ENCODE measurements at places on chromosomes 3 and 15.

- no peak for DNase-seq
- no peaks in the 10 kb centered on the region for H3K36me3 ChIP-seq
Observed at GRCh38 chr3:144173491-144173890, 201.9 kb downstream of the DIPK2A start.

DNA sequence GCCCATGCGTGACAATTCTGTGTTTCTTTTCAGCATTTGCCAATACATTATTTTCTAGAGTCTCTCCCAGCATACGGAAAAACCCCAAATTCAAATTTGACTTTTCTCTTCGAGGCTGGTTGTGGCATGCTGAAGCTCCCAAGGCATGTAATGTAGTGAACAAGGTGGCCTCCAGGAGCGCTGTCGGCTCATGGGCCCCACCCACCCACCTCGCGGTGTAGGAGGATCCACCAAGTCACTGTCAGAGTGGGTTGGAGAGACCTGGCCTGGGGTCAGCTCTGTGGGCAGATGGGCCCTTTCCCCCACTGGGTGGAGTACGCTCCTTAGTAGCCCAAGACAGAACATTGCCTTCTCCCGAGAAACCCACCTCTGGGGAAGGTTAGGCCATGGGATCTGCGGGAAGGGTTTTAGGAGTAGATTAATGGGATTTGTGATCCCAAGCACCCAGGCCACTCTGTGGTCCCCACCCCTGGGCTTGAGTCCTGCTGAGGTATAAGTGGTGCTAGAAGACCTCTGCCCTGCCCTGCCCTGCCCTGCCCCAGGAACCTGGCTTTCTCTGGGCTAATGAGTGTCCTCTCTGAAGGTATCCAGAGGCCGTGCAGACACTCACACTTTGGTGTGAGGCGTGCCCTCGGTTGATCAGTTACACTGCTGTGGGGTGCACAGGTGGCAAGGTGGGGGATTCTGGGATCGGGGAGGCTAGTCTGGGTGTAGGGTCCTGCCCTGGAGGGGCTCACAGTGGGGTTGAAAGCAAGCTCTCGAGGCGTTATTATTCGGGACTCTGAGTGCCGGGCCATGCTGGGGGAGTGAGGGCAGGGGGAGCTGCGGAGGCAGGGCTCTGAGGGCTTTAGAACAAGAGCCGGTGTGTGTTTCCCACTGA lies 97.9 kb downstream of the APBA2 start:
- H3K27ac ChIP-seq = no peak overlapping the region
- H3K36me3 ChIP-seq = no peaks in the 10 kb centered on the region
- no peak overlapping the region for H3K4me3 ChIP-seq
- DNase-seq = no peak

DNA sequence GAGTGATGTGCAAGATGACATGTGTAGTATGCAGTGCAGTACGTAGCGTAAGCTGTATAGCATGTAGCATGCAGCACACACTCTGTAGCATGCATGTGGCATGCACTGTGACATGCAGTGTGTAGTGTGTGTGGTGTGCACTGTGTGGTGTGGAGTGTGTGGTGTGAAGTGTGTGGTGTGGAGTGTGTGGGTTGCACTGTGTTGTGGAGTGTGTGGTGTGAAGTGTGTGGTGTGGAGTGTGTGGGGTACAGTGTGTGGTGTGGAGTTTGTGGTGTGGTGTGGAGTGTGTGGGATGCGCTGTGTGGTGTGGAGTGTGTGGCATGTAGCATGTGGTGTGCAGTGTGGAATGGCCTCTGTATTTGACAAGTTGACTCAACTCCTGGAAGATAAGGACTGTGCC lies 39.2 kb downstream of the ROPN1B start:
- H3K36me3 ChIP-seq = no peaks in the 10 kb centered on the region
- no peak overlapping the region for H3K27ac ChIP-seq
- H3K4me1 ChIP-seq = no peaks in the 10 kb centered on the region
- DNase-seq = no peak
- H3K27me3 ChIP-seq = no peaks in the 10 kb centered on the region
- no peak overlapping the region for H3K4me3 ChIP-seq

GRCh38 chr15:95887666-95888390 lies 442.7 kb upstream of the NR2F2 start:
- no peaks in the 10 kb centered on the region for H3K4me1 ChIP-seq
- DNase-seq = no peak
- no peak overlapping the region for H3K4me3 ChIP-seq

DNA sequence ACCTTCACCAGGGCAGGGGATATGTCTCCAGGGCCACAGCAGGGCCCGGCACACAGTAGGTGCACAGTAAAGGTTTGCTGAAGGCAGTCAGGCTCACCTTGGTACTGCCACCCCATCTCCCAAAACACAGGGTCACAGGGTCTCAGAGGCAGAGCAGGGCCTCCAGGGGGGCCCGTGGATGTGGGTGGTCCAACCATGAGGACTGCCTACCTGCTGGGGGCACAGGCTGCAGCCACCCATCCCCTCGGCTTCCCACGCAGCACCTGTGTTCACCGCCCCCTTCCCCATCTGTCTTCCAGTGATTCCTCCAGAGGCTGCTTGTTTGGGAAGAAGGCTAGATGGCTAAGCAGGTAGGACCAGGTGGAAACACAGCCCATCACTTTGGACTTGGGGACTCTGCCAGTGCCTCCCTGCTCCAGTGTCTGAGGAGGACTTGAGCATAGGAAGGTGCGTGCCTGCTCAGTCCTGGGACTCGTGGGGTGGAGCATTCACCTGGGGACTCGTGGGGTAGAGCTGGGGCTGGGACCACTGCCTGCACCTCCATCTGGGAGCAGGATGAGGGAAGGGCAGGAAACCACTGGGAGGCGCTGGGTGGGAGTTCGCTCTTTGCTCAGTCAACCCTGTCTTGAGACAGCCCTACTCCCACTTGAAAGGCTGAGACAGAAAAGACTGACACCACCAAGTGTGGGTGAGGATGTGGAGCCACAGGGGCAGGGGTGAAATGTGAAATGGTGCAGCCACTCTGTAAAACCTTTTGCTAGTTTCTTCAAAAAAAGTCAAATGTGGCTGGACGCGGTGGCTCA lies 18.8 kb upstream of the PLXND1 start:
- no peak for DNase-seq
- no peaks in the 10 kb centered on the region for H3K36me3 ChIP-seq
- no peak overlapping the region for H3K4me3 ChIP-seq
- H3K27me3 ChIP-seq = no peaks in the 10 kb centered on the region

DNA sequence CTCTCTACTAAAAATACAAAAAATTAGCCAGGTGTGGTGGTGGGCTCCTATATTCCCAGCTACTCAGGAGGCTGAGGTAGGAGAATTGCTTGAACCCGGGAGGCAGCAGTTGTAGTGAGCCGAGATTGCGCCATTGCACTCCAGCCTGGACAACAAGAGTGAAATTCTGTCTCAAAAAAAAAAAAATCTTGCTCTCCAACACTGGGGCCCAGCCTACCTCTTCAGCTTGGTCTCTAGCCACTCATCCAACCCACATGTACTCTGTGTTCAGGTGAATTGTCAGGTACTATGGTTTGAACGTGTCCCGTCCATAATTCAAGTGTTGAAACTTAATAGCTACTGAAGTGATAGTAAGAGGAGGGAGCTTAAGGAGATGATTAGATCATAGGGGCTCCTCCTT lies 22.4 kb upstream of the RAB7A start:
- H3K4me1 ChIP-seq = no peaks in the 10 kb centered on the region
- H3K27ac ChIP-seq = no peak overlapping the region
- no peak for DNase-seq
- no peaks in the 10 kb centered on the region for H3K36me3 ChIP-seq
- H3K27me3 ChIP-seq = no peaks in the 10 kb centered on the region
- H3K4me3 ChIP-seq = no peak overlapping the region

- no peaks in the 10 kb centered on the region for H3K36me3 ChIP-seq
- no peak overlapping the region for H3K27ac ChIP-seq
- no peak overlapping the region for H3K4me3 ChIP-seq
- no peak for DNase-seq
- H3K4me1 ChIP-seq = no peaks in the 10 kb centered on the region
- H3K27me3 ChIP-seq = no peaks in the 10 kb centered on the region
Observed at GRCh38 chr15:39573844-39574243, 7.0 kb upstream of the THBS1 start.

DNA sequence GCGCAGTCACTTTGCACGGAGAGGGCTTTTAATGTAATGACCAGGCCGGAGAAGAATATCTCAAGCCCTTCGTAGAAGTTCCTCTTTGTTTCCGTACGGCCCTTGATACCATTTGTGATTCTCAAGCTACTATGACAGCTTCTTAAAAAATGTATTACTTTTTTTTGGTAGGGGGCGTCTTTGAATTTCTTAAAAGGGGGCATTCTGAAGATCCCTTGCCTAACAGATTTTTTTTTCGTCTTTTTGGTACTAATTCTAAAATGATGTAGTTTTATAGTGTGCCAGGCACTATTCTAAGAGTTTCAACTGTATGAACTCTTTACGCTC lies 614.0 kb downstream of the MCTP2 start:
- no peaks in the 10 kb centered on the region for H3K36me3 ChIP-seq
- H3K27ac ChIP-seq = no peak overlapping the region
- H3K4me3 ChIP-seq = no peak overlapping the region
- no peaks in the 10 kb centered on the region for H3K4me1 ChIP-seq
- no peak for DNase-seq

DNA sequence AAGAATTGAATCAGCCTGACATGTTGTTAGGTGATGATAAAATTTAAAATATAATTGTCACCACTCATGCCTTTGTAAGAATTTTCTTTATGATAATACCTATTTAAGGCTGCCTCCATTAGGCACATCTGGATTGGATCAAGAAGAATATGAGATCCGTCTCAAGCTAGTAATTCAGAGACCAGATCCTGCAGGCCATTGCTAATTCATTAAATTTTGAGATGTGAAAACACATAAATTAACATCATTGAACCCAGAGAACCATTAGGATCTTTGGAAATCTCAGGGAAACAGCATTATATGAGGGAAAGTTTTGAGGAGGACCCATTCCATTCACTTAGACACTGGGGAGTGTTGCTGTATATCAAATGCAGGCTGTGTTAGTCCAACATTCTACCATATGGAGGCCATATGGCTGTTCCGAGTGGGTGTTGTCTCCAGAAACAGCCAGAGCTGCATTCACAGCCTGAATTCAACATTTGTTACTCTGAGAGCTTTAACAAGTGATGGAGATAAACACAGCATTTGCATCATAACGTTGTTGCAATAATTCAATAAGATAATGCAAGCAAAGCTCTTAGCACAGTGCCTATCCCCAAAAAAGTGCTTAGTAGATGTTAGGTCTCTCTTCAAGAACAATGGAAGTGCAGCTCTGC lies 67.4 kb downstream of the DTWD1 start:
- no peaks in the 10 kb centered on the region for H3K4me1 ChIP-seq
- H3K27me3 ChIP-seq = no peaks in the 10 kb centered on the region
- no peak overlapping the region for H3K27ac ChIP-seq
- no peak for DNase-seq

DNA sequence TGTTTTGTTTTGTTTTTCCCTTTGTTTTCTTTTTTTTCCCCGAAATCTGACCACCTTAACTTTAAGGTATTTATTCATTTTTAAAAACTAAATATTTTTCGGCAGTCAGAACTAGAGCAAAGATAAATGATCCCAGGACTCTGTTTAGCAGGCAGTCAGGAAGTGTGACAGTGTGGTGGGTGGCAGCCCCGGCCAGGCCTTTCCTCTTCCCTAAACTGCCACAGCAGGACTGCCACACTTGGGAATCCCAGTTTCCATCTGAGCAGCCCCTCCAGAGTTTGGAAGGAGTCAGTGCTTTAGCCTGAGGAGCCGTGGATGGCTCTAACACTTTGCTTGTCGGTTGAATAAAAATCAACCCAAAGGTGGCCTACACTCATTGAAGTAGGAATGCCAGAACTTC lies 6.9 kb downstream of the CCRL2 start:
- H3K27ac ChIP-seq = no peak overlapping the region
- H3K36me3 ChIP-seq = no peaks in the 10 kb centered on the region
- H3K4me1 ChIP-seq = peaks cover 49% of the 10 kb centered on the region
- no peak overlapping the region for H3K4me3 ChIP-seq
- no peaks in the 10 kb centered on the region for H3K27me3 ChIP-seq

- H3K27ac ChIP-seq = no peak overlapping the region
- no peaks in the 10 kb centered on the region for H3K36me3 ChIP-seq
- no peaks in the 10 kb centered on the region for H3K27me3 ChIP-seq
- H3K4me3 ChIP-seq = no peak overlapping the region
- no peak for DNase-seq
- H3K4me1 ChIP-seq = no peaks in the 10 kb centered on the region
Observed at GRCh38 chr3:107242579-107242978, 134.7 kb upstream of the CCDC54 start.

DNA sequence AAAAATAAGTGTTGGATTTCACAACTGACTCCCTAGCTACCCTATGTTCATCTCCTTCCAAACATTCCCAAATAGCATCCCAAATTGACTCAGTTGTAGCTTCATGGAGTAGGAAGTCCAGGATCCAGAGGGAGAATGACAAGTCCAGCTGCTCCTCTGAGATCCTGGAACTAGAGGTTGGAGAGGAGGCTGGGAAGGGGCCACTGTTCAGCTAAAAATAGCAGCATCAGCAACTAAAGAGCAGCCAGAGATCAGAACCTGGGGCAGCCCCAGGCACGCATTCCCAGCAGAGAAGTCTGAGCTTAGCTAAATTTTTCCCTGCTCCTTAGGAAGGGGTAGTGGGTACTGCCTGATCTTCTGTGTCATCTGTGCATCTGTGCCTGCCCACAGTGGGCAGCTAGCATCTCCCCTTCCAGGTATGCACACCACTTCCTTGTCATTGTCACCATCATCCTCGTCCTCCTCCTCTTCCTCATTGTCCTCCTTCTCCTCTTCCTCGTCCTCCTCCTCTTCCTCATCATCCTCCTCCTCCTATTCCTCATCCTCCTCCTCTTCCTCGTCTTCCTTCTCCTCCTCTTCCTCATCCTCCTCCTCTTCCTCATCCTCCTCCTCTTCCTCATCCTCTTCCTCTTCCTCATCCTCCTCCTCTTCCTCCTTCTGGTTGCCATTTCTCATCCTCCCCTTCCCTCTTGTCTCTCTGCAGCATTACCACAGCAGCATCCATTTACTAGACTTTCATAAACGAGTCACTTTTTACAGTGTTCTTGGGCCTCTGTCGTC lies 152.3 kb upstream of the ROPN1 start:
- H3K36me3 ChIP-seq = no peaks in the 10 kb centered on the region
- DNase-seq = no peak
- no peaks in the 10 kb centered on the region for H3K27me3 ChIP-seq
- no peaks in the 10 kb centered on the region for H3K4me1 ChIP-seq
- H3K4me3 ChIP-seq = no peak overlapping the region
- H3K27ac ChIP-seq = no peak overlapping the region

DNA sequence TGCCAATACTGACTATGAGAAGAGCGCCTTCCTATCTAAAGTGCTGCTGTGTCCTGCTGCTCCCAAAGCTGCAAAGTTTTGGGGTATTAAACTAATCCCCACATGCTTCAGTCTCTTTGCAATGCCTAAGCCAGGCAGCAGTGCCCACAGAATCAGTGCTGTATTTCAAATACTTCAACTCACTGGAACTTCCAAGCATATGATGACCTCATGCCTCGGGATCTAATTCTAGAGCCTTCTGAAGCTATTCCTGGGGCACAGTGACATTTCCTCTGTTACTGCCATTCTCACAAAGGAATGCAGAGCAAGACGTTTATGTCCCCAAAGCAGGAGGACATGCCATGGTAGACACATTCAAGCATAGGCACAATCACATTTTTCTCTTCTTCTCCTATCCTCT lies 78.5 kb downstream of the CD200 start:
- DNase-seq = no peak
- no peak overlapping the region for H3K27ac ChIP-seq
- H3K36me3 ChIP-seq = no peaks in the 10 kb centered on the region
- H3K4me1 ChIP-seq = no peaks in the 10 kb centered on the region

Data from MM.1S (cell line).